Activated naive CD8-positive, alpha-beta T cell treated with anti-CD3 and anti-CD28 coated beads, Interleukin-2, amount 50 U/mL, for 16 hours (primary cell): ENCODE measurements at places on chromosomes 1 and 21.

- DNase-seq, result no peak
These were observed 27.5 kb downstream of the PEX14 start for GRCh38 chr1:10502206-10502605.

DNA sequence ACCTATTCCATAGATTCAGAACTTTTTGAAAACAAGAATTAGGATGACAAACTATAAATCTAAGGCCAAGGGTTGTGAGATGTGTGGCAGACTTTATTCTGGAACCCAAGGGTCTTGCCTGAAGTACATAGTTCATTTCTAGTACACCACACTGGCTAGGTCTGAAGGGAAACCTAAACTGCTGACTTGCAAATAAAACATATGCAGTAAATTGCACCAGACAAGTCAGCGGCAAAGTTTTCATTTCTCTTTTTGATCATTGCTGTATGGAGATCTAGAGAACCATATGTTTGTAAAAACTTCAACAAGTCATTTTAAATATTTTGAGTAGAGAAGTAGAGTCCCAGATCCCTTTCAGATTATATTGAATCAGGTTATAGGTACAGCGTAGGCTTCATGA lies 43.9 kb downstream of the TNFSF4 start:
- no peak for DNase-seq

- no peak for DNase-seq
These were observed 91.3 kb downstream of the DENND1B start for GRCh38 chr1:197683895-197684553.

- no peak for DNase-seq
These were observed 61.4 kb upstream of the KIRREL1 start for GRCh38 chr1:157932069-157932468.

- DNase-seq, result no peak
These were observed 187.7 kb downstream of the TRABD2B start for GRCh38 chr1:47809301-47810084.
